ENCODE measurements at places on chromosomes 6 and 20.

DNA sequence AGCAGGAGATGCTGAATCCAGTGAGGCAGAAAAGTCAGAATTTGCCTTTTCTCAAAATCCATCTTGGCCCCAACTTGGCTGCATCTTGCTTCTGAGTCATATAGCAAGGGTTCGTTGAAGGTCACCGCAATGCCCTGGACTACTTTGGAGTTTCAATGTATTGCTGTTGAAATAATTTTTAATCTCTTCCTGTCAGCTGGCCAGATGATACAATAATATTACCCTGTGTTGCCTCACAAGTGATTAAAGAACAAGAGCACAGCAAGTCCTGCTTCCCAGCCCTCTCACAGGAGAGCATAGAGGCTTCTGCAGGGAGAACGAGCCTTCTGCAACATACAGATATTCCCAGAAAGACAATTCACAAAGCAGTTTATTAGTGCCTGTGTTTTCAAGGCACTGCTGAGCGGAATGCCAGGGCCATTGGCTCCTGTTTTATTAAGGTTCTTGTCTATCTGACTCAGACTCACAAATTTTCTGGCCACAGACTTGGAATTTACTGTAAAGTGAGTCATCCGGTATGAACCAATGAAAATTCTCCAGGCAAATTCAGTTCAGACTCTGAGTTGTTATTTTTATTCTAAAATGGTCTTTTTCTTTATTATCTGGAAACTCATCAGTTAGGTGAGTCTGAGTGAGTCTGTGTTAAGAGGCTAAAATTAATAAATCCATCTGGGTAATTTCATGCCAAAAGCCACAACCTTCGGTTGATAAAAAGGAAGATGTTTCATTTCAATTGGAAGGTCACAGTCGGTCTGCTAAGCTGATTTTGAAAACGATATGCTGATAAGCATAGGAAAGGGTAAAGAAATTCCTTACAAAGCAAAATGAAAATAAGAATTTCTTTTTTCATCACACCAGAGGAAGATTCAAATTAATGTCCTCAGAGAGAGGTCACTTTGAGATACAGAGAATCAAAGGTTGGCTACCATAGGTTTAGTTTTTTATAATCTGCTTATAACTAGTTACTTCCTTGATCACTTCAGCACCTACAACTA, 289.4 kb upstream of the STXBP5 start:
- no peak for DNase-seq

DNA sequence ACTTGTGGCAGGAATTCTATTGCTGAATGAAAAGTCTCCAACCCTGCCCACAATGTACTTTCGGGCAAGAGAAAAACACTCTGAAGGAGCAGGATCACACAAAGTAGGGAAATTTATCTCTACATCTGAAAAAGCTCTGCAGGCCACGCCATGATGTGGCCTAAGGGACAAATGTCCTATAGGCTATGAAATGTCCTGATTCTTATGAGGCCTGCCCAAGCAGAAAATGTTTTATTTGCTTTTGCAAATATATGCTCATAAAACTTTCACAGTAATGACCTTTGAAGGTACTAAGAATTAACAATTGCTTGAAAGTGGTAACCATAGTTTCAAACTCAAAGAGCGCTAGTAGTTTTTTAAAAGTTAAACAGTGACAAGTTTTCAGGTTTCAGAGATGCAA, 31.0 kb downstream of the SYCP2 start:
- no peak for DNase-seq

DNA sequence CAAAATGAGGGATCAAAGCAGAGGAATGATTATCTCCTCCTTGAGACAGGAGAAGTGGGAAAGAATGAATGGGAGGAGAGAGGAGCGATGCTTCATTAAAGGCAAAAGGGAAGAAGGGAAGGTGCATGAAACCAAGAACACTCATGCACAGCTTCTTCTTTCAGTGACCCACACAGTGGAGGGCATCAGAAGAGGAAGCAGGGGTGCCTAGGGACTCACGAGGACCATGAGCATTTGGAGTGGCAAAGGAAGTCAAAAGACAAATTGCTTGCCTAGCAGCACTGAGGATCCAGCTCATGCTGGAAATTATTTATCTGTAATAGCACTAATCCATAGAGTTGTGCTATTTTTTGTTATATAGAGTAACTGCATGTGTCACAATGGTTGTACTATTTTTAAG, 66.1 kb downstream of the SMLR1 start:
- DNase-seq, result no peak

DNA sequence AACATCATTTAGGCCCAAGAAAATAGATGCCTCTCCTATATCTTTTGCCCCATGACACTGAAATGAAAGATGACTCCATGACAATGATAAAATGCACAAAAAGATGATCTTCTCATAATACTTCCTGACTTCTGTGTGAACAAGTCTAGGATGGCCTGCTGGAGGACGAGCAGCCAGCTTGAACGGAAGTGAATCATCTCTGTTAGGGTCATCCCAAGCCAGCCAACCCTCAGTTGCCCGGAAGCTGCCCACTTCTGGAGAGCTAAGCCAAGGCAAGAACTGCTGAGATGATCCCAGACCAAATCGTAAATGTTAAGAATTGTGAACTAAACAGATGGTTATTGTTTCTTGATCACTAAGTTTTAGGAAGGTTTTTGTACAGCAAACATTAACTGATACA, 249.7 kb upstream of the HS3ST5 start:
- DNase-seq, result no peak

DNA sequence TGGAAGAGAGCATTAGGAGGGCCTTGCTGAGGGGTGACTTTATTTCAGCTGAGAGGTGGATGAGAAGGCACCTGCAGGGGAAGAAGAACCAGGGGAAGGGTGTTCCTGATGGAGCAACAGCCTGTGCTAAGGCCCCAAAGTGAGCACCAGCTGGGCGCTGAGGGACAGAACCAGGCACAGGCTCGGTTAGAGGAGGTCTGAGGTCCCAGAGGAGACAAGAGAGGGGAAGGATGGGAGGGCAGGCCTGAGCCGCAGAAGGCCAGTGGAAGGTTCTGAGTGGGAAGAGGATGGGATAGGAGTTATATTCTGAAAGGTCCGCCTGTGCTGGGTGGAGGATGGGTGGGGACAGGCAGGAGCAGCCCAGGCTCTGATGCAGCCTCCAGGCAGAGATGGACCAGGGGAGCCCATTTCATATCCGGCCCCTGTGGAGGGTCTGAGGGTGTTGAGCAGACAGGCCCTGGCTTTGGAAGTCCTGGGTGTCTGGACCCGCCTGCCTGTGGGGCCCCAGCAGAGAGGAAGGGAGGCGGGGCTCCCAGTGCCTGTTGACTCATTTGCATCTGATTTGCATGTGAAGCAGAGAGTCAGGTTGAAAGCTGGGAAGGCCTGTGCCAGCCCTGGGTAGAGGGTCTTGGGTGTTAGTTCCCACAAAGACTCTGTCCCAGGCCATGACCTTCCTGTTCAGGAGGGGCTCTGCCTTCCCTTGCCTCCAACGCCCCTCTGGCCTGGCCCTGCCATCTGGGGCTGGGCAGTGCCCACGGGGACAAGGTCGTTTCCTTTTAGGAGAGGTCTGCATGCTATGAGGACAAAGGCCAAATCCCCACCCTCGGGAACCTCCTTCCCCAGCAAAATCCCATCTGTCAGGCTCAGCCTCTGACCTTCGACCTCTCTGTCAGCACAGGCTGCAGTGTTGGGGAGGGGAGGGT, 10.6 kb upstream of the FAM110A start:
- DNase-seq, result no peak

- no peak for DNase-seq
These were observed 26.1 kb downstream of the SPATA2 start for GRCh38 chr20:49889001-49889934.

DNA sequence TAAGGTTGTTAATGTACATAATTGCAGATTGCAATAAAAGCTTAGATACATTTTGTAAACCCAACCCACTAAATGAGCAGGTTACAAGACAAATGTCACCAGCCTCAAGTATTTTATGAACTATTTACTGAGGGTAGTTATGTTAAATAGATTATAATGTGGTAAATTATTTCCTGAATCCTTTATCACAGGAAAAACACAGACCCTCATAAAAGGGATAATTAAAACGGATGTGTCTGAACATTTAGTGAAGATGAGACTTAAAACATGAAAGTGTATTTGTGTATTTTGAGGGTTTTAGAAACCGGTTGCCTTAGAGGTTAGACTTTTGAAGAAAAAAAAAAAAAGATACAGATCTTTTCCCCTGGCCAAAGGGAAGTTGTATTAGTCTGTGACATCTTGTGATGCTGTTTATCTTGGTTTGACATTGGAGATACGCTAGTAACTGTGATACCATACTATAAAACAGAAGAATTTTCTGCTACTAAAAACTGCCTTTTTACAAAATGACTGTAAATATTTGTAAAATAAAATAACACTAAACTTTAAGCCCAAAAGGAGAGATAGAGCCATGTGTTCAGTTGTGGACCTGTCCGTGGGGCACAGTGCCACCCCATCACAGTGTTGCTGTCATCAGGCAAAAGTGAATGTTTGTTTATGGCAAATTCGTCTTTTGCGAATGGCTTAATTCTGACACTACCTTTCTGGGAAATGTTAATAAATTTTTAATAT, 9.7 kb downstream of the DYNLT1 start:
- no peak for DNase-seq

All from T-helper 17 cell (primary cell).